ENCODE measurements at places on chromosomes 3 and 15.

GRCh38 chr15:98755138-98755537 lies 106.8 kb downstream of the IGF1R start:
- no peak for DNase-seq

- DNase-seq: no peak
These were observed 2.8 kb upstream of the THSD4 start for GRCh38 chr15:71112429-71112828.

DNA sequence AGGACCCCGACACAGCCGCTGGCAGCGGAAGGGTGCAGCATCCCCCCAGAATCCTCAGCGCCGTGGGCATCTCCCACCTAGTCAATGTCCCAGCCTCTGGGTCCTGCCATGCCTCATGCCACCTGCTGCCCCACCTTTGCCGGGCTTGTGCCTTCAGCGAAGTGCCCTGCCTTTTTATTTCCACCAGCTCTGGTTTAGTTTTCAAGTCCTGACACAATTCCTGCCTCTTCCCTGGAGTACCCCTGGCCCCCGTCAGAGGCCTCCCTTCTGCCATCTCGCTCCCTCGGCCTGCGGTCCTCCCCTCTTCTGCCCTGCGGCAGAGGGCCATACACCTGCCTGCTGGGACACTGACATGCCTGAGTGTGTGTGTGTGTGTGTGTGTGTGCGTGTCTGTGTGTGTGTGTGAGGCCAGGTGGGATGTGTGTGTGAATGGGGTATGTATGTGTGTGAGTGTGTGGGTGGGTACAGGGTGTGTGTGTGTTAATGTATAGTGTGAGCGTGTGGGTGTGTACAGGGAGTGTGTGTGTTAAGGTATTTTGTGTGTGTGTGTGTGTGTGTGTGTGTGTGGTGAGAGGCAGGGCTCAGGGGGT lies 129.9 kb downstream of the SMAD6 start:
- DNase-seq: no peak

DNA sequence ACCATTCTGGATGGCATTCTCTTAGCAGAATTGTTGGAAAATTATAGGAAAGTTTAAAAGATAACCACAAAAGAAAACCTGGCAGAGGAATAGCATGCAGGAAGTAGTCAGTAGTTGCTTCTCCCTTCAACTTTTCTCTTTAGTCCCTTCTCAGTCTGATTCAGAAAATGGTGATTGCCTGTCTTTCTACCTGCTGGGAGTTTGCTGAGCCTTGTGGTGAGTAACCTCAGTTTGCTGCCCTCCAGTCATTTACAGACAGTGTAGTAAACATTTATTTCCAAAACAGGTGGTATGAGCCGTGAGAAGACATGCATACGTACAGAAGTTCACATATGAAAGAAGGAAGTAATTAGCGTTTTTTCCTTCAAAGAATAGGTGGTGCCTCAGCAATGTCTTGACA lies 224.7 kb upstream of the POU1F1 start:
- no peak for DNase-seq

GRCh38 chr3:143354342-143354741 lies 234.8 kb downstream of the CHST2 start:
- DNase-seq: no peak

DNA sequence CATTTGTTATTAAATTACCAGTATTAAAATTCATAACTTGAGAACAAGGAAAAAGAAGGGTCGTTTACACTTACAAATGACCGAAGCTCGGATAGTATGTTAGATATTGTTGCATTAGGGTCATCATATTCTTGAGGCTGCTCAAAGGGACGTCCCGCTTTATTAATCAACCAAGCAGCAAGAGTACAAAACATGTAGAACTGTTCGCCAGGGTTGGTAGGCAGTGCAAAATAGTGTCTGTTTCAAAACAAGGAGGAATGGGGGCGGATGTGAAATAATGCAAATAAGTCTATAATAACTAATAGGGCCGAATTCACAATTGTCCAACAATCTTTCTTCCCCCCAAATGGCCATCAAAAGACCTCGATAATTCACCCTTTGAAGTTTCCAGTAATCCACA lies 2.9 kb downstream of the IFT57 start:
- no peak for DNase-seq

GRCh38 chr3:189267981-189268613 lies 96.3 kb downstream of the TPRG1 start:
- no peak for DNase-seq

DNA sequence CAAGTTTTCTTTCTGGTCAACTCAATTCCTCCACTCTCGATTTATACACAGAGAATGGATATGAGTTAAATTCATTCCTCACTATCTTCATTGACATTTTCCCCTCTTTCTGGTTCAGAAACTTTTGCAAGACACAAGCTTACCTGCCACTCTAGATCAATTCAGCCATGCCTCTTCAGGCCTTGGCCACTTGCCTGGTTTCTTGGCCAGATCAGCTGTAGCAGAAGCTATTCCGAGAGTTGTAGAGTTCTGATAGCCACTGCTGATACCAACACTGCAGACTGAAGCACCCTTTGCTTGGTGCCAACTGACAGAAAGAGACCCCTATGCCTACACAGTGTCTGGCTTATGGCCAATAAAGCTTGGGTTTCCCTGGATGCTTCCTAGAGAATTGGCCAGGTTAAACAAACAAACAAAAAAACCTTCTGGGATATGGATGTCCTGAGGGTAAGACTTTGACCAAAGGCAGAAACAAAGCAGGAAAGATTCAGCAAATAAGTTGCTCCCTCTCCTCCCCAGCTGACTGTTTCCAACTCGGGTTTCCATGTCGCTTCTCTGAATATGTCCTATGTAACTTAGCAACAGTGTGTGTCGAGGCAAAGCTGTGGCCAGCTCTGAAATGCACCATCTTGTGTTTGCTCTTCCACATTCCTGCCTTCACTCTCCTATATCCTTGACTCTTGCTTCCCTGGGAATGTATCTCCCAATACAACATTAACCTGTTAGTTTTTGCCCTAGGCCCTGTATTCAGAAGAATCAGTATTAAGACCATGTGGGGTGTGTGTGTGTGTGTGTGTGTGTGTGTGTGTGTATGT lies 521.6 kb downstream of the EPHA3 start:
- no peak for DNase-seq

DNA sequence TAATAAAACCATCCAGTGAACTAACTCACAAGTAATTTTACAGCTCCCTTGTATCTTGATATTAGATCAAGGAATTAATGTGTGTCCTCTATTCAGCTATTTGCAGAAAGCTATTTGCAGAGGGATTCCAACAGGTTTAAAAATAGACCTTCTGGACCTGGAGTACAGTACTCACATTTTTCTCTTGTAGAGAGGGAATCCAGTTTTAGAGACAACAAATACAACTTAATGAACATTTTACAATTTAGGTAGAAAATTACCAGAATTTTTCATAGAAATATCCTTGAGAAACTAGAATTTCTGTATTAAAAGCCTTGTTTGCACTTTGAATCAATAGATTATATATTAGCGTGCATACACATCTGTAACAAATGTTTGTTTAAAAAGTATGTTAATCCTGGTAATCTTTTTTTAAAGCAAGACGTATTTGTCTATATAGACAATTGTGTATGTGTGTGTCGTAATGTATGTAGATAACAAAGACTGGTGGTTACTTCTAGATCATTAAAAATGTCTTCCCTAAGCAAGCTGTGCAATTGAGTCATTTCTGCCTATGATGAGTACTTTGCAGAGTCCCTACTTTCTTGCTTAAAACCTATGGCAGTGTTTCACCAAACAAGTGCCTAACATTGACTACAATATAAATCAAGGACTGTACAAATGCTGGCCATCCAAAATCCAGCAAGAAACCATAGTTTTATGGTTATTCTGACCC lies 57.9 kb downstream of the PPP2R3A start:
- DNase-seq: no peak

DNA sequence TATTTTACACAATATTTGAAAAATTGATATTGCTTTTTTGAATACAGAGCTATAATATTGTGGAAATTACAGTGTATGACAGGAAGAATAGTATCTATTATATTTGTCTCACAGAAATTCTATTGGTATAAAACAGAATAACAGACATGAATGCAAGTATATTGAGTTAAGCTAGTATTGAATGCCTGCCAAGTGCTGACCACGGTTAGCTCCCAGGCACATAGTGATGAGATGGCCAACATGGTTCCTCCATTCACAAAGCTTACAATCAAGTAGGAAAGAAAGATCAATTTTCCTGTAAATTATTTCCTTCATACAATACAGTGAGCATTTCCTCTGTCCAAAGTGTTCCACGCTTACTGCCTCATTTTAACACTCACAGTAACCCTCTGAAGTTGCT lies 67.6 kb downstream of the TP63 start:
- DNase-seq: no peak

DNA sequence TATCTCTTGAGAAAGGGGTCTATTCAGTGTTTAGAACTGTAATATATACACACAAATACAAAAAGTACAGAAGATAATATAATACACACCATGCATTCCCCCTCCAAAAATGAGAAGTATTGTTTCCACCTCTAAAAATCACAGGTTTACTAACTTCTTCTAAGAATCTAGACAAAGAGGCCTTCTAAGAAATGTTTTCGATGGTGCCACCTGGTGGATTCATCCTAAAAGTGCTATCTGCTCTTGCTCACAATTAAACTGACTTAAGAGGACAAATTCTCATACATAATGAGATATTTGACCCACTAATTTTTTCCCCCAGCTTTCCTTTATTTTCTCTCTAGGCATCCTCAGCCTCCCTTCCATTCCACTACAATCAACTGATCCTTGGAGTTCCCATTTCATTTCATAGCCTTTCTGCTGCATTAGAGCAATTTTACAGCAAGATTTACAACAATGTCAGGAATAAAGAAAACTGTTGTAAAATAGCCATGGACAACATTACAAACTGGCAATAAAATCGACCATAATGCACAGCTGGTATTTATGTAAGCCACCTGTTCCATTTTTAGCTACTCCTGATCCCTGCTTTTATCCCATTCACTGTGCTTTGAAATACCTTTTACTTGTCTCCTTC lies 124.6 kb downstream of the ARRDC4 start:
- DNase-seq: peak; percentile 43

GRCh38 chr3:14465425-14465824 lies 63.0 kb downstream of the SLC6A6 start:
- no peak for DNase-seq

- DNase-seq: no peak
These were observed 63.8 kb downstream of the AKAP13 start for GRCh38 chr15:85444122-85444745.

DNA sequence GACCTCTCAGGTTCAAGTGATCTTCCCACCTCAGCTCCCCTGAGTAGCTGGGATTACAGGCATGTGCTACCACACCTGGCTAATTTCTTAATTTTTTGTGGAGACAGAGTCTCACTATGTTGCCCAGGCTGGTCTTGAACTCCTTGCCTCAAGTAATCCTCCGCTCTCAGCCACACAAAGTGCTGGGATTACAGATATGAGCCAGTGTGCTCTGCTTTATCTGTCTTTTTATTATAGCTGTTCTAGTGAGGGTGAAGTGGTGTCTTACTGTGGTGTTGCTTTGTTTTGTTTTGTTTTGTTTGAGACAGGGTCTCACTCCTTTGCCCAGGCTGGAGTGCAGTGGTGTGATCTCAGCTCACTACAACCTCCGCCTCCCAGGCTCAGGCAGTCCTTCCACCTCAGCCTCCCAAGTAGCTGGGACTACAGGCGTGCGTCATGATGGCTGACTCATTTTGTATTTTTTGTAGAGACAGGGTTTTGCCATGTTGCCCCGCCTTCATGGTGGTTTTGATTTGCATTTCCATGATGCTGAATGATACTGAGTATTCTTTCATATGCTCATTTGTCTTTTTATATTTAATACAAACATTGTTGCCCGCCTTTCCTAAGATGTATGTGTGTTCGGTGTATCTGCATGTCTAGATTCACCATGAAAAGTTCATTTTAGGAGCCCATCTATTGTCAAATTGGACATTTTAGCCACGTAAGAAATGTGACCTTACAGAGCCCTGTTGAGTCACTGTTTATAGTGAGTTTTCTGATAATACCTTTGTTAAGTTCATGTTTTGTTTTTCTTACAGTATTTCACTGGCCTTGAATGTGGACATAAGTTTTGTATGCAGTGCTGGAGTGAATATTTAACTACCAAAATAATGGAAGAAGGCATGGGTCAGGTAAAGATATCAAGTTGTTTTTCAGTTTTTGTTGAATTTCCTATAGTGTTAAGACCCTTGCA lies 80.6 kb downstream of the ARIH1 start:
- peak; percentile 26 for DNase-seq

DNA sequence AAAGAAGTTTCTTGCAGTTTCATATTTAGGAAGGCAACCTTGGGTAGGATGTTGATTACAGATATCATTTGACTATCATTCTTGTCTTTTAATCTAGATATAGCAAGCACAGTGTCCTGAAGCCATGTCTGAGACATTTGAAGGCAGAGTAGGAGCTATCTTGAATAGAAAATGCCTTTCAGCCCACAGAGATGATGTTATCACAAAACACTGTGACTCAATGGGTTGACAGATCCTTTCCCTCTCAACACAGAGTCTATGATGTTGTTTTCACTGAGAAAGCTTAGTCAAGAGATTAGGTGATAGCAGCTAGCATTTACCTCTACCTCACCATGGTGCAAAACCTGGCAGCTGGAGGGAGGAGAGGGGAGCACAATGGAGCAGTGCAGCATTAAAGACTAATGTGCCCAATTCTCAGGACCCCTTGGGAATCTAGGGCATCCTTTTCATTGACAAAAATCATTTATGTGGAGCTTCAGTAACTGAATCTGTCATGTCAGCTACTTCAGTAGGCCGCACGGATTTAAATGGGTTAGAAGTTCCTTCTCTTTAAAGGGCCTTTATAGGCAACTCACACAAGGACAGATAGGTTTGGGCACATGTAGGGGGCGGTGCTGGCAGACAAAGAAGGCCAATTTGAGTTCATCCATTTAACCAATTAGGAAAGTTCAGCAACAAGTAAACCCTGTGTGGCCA lies 121.8 kb downstream of the AGBL1 start:
- no peak for DNase-seq

DNA sequence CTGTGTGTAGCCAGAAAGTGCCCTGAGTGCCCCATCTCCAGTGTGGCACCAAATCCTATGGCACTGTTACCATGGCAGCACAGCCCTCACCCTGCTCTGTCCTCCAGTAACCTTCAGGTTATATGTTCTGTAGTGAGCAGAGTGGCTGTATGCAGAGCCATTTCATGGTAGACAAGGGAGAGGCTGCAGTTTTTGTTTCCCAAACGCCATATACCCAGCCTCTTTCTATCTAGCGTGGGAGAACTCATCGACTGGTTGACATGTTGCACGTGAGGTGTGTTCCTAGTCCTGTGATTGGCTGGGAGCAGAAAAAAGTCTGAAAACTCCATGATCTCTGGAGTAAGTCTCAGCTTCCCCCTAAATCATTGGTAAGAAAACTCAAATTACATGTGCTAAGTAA lies 2.0 kb downstream of the SIDT1 start:
- peak; percentile 27 for DNase-seq

GRCh38 chr3:96059301-96059700 lies 755.1 kb upstream of the EPHA6 start:
- DNase-seq: no peak
